ENCODE measurements at places on chromosomes 6 and 20.

GRCh38 chr6:12328701-12329100 is 38.5 kb downstream of the EDN1 start:
- no peak for DNase-seq

GRCh38 chr6:144415835-144416237 is 130.7 kb downstream of the UTRN start:
- no peak for DNase-seq

DNA sequence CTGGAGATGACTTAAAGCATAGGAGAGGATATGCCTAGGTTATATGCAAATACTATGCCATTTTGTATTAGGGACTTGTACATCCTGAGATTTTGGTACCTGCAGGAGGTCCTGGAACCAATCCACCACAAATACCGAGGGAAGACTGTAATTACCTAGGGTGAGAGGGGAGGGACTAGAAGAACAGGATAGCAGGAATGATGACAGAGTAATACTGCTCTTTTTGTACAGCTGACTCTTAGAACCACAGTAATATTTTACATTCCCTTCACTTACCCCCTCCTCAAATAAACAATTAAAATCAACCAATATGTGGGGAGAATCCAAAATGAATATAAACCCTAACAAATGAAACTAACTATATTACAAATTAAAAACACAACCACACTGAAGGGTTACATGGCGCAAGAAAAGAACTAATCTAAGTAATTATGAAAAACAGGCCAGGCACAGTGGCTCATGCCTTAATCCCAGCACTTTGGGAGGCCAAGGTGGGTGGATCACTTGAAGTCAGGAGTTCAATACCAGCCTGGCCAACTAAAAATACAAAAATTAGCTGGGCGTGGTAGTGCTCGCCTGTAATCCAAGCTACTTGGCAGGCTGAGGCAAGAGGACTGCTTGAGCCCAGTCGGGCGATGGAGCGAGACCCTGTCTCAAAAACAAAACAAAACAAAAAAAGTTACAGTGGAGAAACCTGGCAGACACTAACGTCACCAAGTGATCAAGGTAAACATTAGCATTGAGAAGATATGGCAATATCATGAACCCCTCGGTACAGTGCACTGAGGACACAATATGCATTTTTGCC is 37.1 kb downstream of the MAP1LC3A start:
- DNase-seq = no peak

DNA sequence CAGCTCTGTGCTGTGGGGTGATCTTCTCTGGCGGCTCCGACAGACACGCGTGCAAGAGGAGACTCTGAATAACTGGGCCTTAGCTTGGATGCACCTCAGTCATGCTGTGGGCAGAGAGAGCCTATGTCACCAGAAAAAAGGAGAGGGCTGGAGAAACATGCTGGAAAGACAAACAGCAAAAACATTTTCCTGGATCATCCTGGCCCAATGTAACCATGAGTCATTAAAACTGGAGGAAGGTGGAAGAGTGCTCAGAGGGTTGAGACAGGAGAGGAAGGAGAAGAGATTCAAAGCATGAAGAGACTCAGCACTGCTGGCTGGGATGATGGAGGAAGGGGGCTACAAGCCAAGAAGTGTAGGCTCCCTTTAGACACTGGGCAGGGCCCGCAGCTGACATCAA is 292.0 kb downstream of the CDH26 start:
- no peak for DNase-seq

GRCh38 chr6:163324688-163325389 is 89.7 kb upstream of the QKI start:
- peak; percentile 25 for DNase-seq

- no peak for DNase-seq
Measured at GRCh38 chr20:63500902-63501817, 2.3 kb upstream of the EEF1A2 start.

DNA sequence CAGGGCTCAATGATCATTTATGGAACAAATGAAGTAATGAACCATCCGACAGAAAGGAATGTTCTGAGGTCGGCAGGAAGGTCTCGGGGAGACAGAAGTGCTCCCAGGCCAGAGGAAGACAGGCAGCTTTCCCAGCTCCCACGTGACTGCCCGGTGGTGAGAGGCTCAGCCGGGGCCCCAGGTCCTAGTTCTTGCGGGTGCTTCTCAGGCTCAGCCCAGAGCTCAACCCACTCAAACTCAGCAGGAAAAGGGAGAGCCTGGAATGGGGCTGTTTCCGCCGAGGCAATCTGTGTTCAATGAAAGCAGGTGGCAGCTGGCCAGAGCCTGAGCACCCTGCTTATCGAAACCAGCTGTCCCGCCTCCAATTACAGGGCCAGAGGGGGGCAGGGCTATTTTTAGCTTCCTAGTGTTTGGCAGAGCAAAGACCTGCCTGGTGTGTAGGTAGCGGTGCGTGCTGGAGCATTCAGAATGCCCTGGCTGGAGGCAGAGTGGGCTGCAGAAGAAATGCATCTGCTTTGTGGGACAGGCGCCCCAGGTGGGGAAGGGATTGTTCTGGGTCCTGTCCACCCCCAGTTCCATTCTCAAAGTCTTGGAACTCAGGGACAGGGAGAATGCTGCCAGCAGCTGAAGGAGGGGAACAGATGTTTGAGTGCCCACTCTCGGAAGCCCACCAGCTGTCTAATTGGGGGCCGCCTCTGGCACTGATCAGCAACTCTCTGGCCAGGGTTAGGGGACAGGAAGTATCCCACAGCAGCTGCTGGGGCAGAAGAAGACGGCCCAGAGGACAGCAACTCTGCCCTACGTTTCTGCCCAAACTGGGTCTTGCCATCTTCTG is 145.1 kb downstream of the PREX1 start:
- DNase-seq = no peak

DNA sequence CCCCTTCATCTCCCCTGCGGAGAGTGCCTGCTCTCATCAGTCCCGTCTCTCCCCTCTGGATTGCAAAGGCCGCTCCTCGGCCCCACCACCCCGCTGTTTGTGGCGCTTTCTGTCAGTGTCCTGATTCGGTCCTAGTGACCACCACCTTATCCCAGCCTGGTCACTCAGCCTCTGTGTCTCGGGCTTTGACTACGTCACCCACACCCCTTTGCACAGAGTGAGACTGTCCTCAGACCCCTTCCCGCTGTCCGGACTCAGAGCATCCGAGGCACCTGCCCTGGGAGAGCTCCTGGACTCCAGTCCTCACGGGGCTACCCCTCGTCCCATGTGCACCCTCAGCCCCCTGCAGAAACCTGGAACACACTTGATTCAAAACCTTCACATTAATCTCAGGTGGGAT is 380.2 kb downstream of the TAF4 start:
- DNase-seq = no peak

- no peak for DNase-seq
Measured at GRCh38 chr6:89769572-89769971, 50.0 kb downstream of the MDN1 start.

All from T1000 (cell line).